ENCODE measurements at places on chromosomes 3 and 15. TPM values are rescaled to one million over a fixed set of nuclear protein-coding genes. Genes with fewer than 3 reads are reported as not detected.

The TIMP4 gene
- 1.4 TPM for total RNA-seq

The CYP1A2 gene
- total RNA-seq, result not detected

The GOLGA8R gene
- total RNA-seq, result 1.6 TPM

The RASGRP1 gene
- total RNA-seq, result 0.50 TPM

The GP5 gene
- total RNA-seq, result under 0.01 TPM

The CAND2 gene
- total RNA-seq, result 4.3 TPM

The GOLGA8J gene
- total RNA-seq, result not detected

The POPDC2 gene
- total RNA-seq, result 0.34 TPM

The P2RY1 gene
- total RNA-seq, result 22.2 TPM

The CLDN16 gene
- 1.0 TPM for total RNA-seq

The GADL1 gene
- total RNA-seq, result not detected

The PARL gene
- total RNA-seq, result 35.3 TPM

The RETNLB gene
- not detected for total RNA-seq

The CCDC9B gene
- total RNA-seq, result 9.9 TPM

The SLC12A1 gene
- total RNA-seq, result not detected

The UPK1B gene
- total RNA-seq, result 20.1 TPM

The CD200R1 gene
- total RNA-seq, result 0.07 TPM

The SAMMSON gene
- total RNA-seq, result not detected

The HERC2 gene
- total RNA-seq, result 38.3 TPM

The FBLN2 gene
- total RNA-seq, result 1.4 TPM
